ENCODE measurements at places on chromosomes 13 and 19. TPM values are rescaled to one million over a fixed set of nuclear protein-coding genes. Genes with fewer than 3 reads are reported as not detected.

DNA sequence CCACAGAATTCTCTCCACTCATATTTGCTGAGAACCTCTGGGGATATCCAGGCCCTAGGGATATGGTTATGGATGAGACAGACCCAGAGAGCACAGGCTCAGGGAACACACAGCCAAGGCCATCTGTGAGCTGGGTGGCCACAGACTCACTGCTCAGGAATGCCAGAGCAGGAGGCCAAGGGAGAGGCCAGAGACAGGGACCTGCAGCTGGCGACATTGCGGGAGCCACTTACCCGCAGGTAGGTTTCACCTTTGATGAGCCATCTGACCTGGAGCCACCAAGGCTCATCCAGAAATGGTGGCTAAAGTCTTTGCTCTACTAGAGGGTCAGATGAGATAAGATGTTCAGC, 29.4 kb downstream of the CCNE1 start:
- H3K27ac ChIP-seq = no peak overlapping the region
- no peak overlapping the region for H3K4me3 ChIP-seq
- no peaks in the 10 kb centered on the region for H3K36me3 ChIP-seq
- peaks cover 23% of the 10 kb centered on the region for H3K4me1 ChIP-seq
- no peak for DNase-seq

DNA sequence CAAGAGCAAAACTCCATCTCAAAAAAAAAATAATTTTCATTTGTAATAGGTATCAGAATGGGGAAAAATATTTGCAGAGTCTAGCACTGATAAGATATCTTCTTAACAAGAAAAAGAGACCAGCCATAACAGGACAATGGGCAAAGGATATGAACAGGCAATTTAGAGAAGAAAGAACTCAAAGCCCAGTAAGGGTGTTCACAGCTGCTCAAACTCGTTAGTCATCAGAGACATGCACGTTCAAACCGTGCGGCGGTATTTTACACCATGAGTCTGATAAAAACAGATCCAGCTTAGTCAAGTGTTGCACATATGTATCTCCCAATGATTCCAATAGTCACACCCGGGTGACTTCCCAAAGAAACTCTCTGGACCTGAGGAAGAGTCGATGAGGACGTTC, 13.7 kb upstream of the NCCRP1 start:
- no peak for DNase-seq
- no peaks in the 10 kb centered on the region for H3K27me3 ChIP-seq
- H3K27ac ChIP-seq = no peak overlapping the region
- H3K4me1 ChIP-seq = no peaks in the 10 kb centered on the region
- no peak overlapping the region for H3K4me3 ChIP-seq

- peaks cover 29% of the 10 kb centered on the region for H3K27me3 ChIP-seq
- H3K27ac ChIP-seq = no peak within 1 kb of the TSS
- peaks cover 10% of the 10 kb centered on the region for H3K4me1 ChIP-seq
- DNase-seq = no peak
- no peaks in the 10 kb centered on the region for H3K36me3 ChIP-seq
- peak within 1 kb of the TSS; percentile 13 for H3K4me3 ChIP-seq
These were observed at the start of gene IZUMO1 for GRCh38 chr19:48746738-48747575. Gene IZUMO1, minus strand, starts transcription at chr19:48746909. Its CDS starts 1,050 bp downstream, at chr19:48745859.

GRCh38 chr19:18719541-18719940, 36.1 kb downstream of the CRTC1 start:
- no peaks in the 10 kb centered on the region for H3K36me3 ChIP-seq
- no peak for DNase-seq
- no peak overlapping the region for H3K27ac ChIP-seq

DNA sequence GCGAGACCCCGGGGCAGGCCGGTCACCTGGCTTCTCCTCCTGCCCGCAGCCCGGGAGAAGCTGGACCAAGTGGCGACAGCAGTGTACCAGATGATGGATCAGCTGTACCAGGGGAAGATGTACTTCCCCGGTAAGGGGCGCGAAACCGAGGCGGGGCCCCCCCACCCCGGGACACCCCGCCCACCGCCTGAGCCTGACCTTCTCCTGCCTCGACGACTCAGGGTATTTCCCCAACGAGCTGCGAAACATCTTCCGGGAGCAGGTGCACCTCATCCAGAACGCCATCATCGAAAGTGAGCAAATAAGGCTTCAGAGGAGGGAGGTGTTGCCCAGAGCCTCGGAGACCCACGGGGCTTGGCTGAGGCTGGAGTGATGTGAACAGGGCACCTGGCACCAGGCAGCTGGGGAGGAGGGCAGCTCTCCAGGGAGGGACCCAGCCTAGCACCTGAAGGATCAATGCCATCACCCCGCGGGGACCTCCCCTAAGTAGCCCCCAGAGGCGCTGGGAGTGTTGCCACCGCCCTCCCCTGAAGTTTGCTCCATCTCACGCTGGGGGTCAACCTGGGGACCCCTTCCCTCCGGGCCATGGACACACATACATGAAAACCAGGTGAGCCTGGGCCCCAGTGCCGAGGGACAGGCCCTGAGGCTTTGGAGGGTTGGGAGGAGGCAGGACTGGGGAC, 629 bp downstream of the IZUMO4 start:
- peak overlapping the region; percentile 86 for H3K4me3 ChIP-seq
- peaks cover 11% of the 10 kb centered on the region for H3K4me1 ChIP-seq
- peaks cover 35% of the 10 kb centered on the region for H3K36me3 ChIP-seq

DNA sequence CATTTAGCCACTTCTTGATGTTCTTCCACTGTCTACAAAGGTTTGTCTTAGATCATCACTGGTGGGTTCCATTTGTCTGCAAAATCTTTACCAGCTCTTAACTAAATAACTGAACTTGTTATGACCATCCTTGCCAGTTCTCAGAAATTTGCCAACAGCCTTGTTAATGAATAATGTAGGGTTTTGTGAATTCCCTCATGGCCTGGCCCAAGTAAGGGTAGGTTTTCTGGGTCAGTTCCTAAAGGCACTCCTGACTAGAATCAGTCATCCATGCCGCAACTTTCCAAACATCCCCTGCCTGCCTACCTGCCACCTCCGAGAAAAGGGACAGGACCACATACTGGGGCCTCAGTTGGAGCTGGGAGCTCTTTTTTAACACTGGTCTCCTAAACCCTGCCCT, 4.0 kb downstream of the COL4A1 start:
- H3K36me3 ChIP-seq = no peaks in the 10 kb centered on the region
- H3K4me1 ChIP-seq = peaks cover 8% of the 10 kb centered on the region
- H3K4me3 ChIP-seq = no peak overlapping the region
- DNase-seq = no peak
- no peak overlapping the region for H3K27ac ChIP-seq

DNA sequence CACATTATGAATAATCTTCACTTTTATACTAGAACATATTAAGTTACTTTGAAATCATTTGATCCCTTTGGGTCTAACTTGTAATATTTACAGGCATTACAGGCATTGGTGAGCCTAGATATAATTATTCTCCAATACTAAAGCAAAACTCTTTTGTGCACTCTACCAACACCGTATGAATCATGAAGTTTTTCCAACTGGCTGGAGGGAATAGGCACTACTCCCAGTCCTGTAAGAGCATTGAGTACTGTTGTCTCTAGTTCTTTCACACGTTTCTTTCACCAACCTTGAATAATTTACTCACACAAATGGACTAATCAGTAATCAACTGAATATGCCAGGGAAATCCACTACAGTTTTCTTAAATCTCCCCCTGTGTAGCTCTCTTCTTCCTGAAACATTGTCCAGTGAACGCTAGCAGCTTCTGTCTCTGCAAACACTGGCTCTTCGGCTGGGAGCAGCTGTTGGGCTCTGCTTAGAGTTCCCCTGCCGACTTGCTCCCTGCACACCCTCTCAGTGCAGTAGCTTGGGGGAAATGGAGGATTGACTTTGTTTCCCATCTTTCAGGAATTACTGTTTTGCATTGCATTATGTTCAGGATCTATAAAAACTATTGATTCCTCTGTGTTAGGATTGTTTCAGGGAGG, 476.7 kb downstream of the RFC3 start:
- H3K27ac ChIP-seq = no peak overlapping the region
- H3K4me1 ChIP-seq = no peaks in the 10 kb centered on the region
- H3K27me3 ChIP-seq = no peaks in the 10 kb centered on the region
- DNase-seq = no peak
- H3K36me3 ChIP-seq = no peaks in the 10 kb centered on the region
- no peak overlapping the region for H3K4me3 ChIP-seq

- no peak overlapping the region for H3K4me3 ChIP-seq
- H3K27ac ChIP-seq = no peak overlapping the region
- no peak for DNase-seq
- H3K36me3 ChIP-seq = peaks cover 2% of the 10 kb centered on the region
- peaks cover 21% of the 10 kb centered on the region for H3K27me3 ChIP-seq
These were observed 1.1 kb upstream of the APOE start for GRCh38 chr19:44904426-44904994.

- DNase-seq = no peak
- peak overlapping the region; percentile 98 for H3K4me3 ChIP-seq
- H3K27me3 ChIP-seq = no peaks in the 10 kb centered on the region
- peaks cover 31% of the 10 kb centered on the region for H3K36me3 ChIP-seq
- H3K27ac ChIP-seq = peak overlapping the region; percentile 95
- peaks cover 30% of the 10 kb centered on the region for H3K4me1 ChIP-seq
These were observed 546 bp upstream of the ZNF546 start for GRCh38 chr19:39996218-39996810.

Gene KLK6
- total RNA-seq = not detected

GRCh38 chr13:47459512-47459911, 541.6 kb downstream of the SUCLA2 start:
- H3K4me1 ChIP-seq = no peaks in the 10 kb centered on the region
- no peaks in the 10 kb centered on the region for H3K36me3 ChIP-seq
- no peak for DNase-seq
- H3K27ac ChIP-seq = no peak overlapping the region

Gene PLEKHA4
- 4.0 TPM for total RNA-seq

Gene PNMA8B
- 0.23 TPM for total RNA-seq

Gene GRIN3B
- total RNA-seq = not detected

DNA sequence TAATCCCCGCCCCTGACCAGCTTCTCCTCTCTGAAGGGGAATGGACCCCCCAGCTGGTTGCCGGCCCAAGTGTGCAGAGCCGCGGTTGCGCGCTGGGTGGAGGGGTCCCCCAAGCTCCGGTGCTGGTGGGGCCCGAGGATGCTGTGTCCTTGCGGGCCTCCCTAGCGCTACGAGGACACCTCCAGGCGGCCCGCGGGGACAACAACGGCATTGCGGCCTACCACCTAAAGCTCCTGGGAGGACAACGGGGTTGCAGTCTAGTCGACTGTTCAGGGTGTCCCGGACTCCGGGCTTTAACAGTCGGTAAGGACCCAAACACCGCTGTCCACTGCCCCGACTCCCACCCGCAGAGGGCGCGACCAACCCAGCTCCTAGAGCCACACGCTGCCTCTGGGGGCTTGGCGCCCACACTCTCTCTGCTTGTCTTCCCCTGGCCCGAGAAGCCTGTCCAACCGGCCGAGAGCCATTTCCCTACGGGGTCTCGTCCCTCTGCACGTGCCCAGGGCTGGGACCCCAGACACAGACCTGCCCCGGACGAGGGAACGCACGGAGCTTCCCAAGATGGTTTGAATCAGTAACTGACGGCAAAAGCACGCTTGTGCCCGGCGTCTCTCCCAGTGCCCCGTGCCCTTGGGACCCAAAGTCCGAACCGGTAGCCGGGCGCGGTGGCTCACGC, 927 bp upstream of the SDHAF1 start:
- peaks cover 2% of the 10 kb centered on the region for H3K27me3 ChIP-seq
- peak overlapping the region; percentile 12 for H3K27ac ChIP-seq
- DNase-seq = peak; percentile 48
- H3K36me3 ChIP-seq = peaks cover 10% of the 10 kb centered on the region

DNA sequence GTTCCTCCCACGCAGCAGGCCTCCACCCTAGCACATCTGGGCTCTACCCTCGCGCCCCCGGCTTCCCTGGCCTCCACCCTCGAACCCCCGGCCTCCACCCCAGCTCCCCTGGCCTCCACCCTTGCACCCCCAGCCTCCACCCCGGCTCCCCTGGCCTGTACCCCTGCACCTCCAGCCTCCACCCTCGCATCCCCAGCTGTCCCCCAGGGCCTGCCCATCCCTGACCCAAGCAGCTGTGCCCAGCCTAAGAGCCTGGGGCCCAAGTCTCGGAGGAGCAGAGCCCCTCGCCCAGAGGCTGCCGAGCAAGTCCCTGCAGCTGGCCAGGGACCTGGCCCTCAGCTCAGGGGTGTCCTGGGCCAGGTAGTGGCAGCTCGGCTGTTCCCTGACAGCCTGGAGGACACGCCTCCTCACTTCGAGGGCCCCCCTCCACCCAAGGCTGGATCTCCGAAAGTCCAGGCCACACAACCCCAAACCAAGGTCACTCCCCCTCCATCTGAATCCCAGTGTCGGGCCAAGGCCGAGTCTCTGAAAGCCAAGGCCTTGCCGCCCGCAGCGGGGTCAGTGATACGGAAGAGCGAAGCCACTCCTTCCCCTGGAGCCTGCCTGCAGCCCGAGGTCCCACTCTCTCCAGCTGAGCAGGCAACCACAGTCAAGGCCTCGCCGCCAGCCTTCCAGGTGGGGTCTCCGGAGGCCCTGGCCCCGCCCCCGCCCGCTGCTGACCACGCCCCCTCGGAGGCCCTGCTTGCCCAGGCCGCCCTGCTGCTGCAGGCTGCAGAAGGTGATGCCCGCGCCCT, 7.9 kb upstream of the ARHGAP33 start:
- no peak overlapping the region for H3K27ac ChIP-seq
- peaks cover 3% of the 10 kb centered on the region for H3K4me1 ChIP-seq
- no peak overlapping the region for H3K4me3 ChIP-seq
- no peaks in the 10 kb centered on the region for H3K27me3 ChIP-seq

Gene DAND5
- not detected for total RNA-seq

Gene TMEM272
- 1.00 TPM for total RNA-seq

DNA sequence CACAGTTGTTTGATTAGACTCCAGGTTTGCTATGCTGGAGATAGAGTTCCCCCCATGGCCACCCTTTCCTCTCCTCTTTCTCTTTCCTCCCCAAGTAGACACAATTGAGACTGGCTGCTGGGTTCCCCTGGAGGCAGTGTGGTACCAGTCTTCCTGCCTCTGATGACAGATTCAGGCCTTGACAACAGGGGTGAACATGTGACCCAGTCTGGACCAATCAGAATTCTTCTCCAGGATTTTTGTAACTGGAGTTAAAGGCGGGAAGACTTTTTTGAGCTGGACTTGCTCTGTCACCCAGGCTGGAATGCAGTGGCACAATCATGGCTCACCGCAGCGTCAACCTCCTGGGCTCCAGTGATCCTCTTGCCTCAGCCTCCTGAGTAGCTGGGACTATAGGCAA, 48.7 kb downstream of the CCNE1 start:
- peaks cover 4% of the 10 kb centered on the region for H3K4me1 ChIP-seq
- peaks cover 10% of the 10 kb centered on the region for H3K27me3 ChIP-seq
- no peak overlapping the region for H3K4me3 ChIP-seq
- H3K36me3 ChIP-seq = no peaks in the 10 kb centered on the region
- DNase-seq = no peak
- no peak overlapping the region for H3K27ac ChIP-seq

GRCh38 chr19:661427-662196, 1.4 kb downstream of the RNF126 start:
- H3K4me1 ChIP-seq = peaks cover 23% of the 10 kb centered on the region
- peak; percentile 72 for DNase-seq
- peak overlapping the region; percentile 93 for H3K4me3 ChIP-seq
- no peaks in the 10 kb centered on the region for H3K27me3 ChIP-seq

DNA sequence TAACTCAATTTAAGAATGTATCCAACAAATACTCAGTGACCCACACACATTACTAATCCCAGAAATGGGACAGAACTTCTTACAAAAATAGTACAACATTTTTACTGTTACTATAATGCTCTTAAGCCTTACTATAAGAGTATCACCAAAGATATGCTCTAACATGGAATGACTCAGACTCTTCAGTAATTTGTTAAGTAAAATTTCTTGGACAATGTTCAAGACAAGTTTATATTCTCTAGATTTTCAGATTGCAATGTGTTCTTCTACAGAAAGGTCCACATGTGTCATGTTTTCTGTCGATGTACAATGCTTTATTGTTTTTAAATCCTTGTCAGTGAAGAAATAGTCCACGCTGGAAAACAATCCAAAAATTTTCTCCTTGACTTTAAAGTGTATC, 66.3 kb upstream of the RFXAP start:
- H3K27me3 ChIP-seq = peaks cover 9% of the 10 kb centered on the region
- H3K36me3 ChIP-seq = no peaks in the 10 kb centered on the region
- DNase-seq = no peak
- no peak overlapping the region for H3K27ac ChIP-seq
- no peak overlapping the region for H3K4me3 ChIP-seq
